ENCODE measurements at places on chromosomes 5 and 9. TPM values are rescaled to one million over a fixed set of nuclear protein-coding genes. Genes with fewer than 3 reads are reported as not detected.

IL31RA gene
- total RNA-seq, result 0.06 TPM

C5orf52 gene
- total RNA-seq, result not detected

GRIN3A gene
- total RNA-seq, result not detected

PRR16 gene
- total RNA-seq, result not detected

GGTA1 gene
- 0.16 TPM for total RNA-seq

GMCL2 gene
- not detected for total RNA-seq

ZNF483 gene
- 0.81 TPM for total RNA-seq

TSSK1B gene
- not detected for total RNA-seq

RPL37 gene
- 1,747 TPM for total RNA-seq

LHX6 gene
- total RNA-seq, result 14.1 TPM

DAPK1 gene
- 47.8 TPM for total RNA-seq

WDR38 gene
- total RNA-seq, result not detected

PDGFRB gene
- total RNA-seq, result 8.9 TPM

PAX5 gene
- total RNA-seq, result not detected

PCDHB3 gene
- total RNA-seq, result 1.2 TPM

NMRK1 gene
- total RNA-seq, result 36.1 TPM

ANKRD34B gene
- total RNA-seq, result not detected

CATSPER3 gene
- total RNA-seq, result not detected

TMEM232 gene
- 0.63 TPM for total RNA-seq

SPINK4 gene
- total RNA-seq, result not detected

WDR55 gene
- 30.4 TPM for total RNA-seq

Data from bladder microvascular endothelial cell (primary cell).